ENCODE measurements at places on chromosomes 13 and 19.

- DNase-seq = no peak
Measured at GRCh38 chr13:33543089-33543459, 257.5 kb upstream of the STARD13 start.

DNA sequence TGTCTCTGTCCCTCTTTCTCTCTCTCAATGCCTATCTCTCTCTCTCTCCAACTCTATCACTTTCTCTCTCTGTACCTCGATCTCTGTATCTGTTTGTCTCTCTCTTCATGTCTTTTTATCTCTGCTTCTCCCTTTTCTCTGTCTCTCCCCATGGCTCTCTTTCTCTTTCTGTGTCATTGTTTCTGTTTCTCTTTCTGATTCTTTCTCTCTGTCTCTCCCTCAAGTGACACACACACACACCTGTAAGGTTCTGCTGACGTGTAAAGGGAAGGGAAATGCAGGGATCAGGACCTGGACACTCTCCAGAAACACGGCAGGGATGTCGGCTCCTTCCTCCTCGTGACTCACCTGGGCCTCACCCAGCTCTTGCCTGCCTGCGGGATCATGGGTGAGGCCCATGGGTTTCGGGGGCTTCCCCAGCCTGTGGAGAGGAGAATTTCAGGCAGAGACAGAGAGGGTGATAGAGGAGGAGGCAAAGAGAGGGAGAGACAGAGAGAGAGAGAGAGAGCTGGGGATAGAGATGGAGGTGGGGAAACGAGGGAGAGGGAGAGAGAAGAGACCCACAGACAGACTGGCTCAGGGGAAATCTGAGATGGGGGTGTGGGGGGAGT is 5.4 kb upstream of the PLAUR start:
- peak; percentile 48 for DNase-seq

DNA sequence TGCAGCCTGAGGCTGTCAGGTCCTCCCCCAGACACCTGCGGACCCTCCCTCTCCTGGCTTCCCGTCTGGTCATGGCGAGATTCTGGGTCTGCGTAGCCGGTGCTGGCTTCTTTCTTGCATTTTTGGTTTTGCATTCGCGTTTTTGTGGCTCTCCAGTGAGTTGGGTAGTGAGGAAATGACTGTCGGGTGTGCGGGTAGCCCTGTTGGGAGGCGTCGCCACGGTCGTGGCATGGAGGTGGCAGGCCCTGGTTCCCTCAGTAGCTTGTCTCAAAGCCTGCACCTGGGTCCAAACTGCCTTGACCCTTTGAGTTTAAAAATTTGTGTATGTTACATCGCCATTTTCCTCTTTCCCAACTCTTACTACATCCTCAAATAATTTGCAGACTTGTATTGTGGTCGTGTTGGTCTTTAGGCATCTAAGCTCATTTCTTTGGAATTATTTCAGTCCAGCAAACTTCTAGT is 344 bp downstream of the NHLRC3 start:
- DNase-seq = peak; percentile 24

- DNase-seq = peak; percentile 77
Measured at GRCh38 chr13:76980075-76980718, 11.7 kb upstream of the CLN5 start.

DNA sequence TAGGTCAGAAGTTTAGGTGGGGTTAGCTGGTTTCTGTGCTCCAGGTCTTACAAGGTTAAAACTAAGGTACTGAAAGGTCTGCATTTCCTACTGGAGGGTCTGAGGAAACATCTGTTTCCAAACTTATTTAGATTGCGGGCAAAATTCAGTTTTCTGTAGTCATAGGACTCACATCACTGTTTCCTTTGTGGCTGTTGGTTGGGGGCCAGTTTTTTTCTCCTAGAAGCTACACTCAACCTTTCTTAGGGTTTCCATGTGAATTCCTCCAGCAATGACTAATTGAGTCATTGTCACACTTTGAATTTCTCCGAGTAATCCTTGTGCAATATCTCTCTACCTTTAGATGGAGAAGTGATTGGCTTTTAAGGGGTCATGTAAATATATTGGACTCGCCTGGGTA is 773.4 kb upstream of the SLITRK1 start:
- DNase-seq = no peak

GRCh38 chr19:30305346-30306060 is 66.7 kb upstream of the ZNF536 start:
- no peak for DNase-seq
